ENCODE measurements at places on chromosomes 7 and 10.

- no peak for DNase-seq
These were observed 6.7 kb upstream of the MGAM2 start for GRCh38 chr7:142104550-142105527.

GRCh38 chr7:67618556-67619162 is 622.0 kb downstream of the TYW1 start:
- no peak for DNase-seq

- no peak for DNase-seq
These were observed 33.1 kb downstream of the SUV39H2 start for GRCh38 chr10:14911801-14912200.

GRCh38 chr7:141920281-141920680 is 4.1 kb downstream of the OR9A4 start:
- no peak for DNase-seq

GRCh38 chr10:7773845-7774801 is 13.7 kb downstream of the KIN start:
- no peak for DNase-seq

DNA sequence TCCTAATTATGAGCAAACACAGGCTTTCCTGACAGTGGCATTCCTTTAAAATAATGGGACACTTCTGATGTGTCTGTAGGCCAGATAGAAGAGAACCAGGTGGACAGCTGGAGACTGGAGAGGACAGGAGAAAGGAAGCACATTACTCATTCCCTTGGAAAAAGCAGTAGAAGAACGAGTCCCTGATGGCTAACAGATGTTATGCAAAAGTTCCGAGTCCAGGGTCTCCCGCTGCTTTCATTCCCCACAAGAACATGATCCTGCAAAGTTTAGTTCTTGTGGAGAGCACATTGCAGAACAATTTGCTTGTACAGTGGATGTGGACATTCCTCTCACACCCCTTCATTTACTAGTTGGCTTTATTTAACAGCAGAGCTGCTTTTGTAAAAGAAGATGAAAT is 137.6 kb downstream of the GPAM start:
- no peak for DNase-seq

Measured in mesothelial cell of epicardium (in vitro differentiated cells).